AG08396 (cell line): ENCODE measurements at places on chromosomes 3 and 15.

DNA sequence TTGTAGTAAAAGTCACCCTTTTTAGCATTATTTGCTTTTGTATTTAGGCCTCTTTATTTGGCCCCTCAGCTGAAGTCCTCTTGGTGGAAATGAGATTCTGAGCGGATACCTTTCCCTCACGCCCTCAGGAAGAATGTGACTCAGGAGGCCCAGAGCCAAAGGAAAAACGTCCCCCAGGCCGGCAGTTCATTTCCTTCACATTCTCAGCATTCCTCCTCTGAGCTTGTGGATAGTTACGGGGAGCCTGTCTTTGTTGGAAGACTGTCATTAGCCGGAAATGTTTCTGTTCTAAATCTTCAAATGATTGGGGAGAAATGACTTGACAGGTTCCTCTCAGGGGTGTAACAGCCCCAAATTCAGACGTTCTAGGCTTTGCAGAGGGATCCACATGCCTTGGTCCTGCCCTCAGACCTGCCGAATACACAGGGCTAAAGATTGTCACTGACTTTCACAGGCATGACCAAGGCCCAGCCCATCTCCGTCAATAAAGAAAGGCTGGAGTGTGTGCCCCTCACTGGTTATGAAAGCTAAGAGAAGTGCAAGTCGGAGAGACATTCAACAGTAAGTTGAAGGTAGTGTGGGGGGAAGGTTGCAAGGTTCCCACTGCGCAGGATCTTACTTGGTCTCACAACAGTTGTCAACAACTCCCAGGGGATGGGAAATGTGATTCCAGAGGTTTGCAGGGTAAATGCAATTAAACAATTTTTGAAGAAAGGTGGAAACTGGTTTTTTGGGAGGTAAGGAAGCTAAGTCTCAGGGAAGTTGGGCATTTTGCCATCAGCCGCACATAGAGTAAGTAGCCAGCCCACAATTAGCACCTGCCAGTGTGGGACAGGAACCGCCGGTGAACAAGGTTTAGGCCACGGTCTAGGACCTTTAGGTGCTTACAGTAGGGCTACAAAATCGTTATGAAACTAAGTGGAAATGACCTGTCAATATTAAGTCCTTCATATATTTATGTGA is 39.7 kb upstream of the MYZAP start:
- peak; percentile 81 for DNase-seq

DNA sequence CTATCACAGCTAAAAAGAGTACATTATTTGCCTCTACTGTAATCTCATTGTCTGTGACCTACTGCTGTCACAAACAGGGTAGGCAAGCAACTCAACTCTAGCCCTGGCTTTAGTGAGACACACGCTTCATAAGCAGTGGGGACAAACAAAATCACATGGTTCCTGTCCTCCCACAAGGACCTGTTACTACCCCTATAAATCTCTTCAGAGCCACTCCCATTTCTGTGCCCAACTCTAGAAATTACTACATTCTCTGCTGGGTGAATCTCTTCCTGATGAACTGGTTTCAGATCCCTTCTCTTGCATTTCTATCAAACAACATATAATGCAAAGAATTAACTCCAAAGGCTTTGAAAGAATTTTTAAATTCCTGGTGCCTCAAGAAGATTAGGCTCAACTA is 117.3 kb downstream of the DMXL2 start:
- DNase-seq, result no peak

GRCh38 chr3:50167069-50167840 is 12.1 kb downstream of the SEMA3F start:
- no peak for DNase-seq

DNA sequence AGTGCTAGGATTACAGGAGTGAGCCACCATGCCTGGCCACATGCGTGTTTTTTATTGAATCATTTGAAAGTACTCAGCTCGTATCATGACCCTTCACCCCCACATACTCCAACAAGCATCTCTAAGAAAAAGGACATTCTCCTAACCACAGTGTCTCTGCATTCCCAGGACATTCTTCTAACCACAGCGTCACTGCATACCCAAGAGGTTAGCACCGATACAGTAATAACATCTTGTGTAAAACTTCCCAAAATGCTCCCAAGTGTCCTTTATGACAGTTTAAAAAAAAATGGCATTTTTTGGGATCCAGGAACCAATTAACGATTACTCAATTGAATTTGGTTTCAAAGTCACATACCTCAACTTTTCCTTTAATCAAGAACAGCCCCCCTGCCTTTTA is 39.6 kb downstream of the FLNB start:
- DNase-seq, result no peak

DNA sequence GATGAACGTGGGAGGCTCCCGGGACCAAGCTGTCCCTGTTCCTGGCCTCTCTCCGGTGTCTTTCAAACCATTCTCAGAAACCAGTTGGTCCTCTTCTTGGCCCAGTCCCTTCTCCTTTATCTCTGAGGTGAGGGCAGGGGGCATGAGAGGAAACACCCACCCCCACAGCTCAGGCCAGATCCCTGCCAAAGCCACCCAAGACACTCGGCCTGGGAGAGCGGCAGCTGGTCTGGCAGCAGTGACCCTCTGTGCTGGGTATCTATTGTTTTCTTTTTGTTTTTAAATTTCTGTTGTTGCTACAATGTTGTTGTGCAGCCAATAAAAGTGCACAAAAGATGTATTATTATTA is 27.3 kb downstream of the ACSBG1 start:
- no peak for DNase-seq

- DNase-seq, result no peak
These were observed 661.7 kb upstream of the NAALADL2 start for GRCh38 chr3:174197416-174197815.

- DNase-seq, result no peak
These were observed 134.2 kb upstream of the RAD18 start for GRCh38 chr3:9097495-9097894.

DNA sequence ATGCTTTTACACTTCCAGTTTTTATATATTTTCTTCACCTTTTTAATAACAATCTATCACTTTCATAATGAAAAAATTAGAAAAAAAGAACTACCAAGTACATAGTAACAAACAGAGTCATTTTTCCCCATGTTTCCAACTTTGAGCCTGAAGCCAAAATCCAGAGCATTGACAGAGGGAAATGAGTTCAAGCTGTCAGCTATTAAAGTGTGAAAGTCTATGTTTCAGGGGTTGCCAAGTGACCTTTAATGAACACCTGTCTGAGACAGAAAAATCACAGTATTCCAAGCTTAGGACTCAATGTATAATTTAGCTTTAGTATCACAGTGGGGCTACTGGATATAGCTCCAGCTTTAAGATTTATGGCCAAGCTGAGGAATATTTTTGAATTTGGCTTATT is 128.3 kb upstream of the GADL1 start:
- no peak for DNase-seq

- DNase-seq, result no peak
These were observed 43.3 kb downstream of the HOMER2 start for GRCh38 chr15:82909080-82909815.

DNA sequence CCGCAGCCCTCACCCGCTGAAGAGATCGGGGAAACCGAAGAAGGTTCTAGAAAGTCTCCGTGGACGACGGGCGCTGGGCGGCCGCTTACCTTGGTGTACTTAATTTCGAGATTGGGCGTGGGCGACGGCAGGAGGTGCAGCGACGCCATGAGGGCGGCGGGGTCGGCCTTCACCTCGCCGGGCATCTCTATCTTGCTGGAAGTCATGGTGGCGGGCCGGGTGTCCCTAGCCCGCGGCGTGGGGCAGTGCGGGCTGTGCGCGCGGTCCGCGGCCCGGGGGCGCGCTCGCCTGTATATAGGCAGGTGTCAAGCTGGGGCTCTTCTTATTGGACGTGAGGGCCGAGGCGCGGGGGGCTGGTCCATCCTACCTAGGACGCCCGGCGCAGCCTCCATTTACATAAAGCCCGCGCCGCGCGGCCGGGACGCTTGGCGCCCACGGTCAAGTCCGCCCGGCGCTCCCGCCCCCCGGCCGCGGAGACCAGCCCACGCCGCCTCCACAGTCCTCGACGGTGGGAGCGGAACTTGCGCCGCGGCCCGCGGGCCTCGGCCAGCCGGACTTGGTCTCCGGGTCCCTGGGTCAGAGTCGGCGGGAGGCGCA is at the start of gene ALDH1A2:
Gene ALDH1A2 (minus strand): TSS at position 267 of the 597 bp plus-strand sequence. CDS start 61 bp downstream, at position 206.
- DNase-seq, result no peak

DNA sequence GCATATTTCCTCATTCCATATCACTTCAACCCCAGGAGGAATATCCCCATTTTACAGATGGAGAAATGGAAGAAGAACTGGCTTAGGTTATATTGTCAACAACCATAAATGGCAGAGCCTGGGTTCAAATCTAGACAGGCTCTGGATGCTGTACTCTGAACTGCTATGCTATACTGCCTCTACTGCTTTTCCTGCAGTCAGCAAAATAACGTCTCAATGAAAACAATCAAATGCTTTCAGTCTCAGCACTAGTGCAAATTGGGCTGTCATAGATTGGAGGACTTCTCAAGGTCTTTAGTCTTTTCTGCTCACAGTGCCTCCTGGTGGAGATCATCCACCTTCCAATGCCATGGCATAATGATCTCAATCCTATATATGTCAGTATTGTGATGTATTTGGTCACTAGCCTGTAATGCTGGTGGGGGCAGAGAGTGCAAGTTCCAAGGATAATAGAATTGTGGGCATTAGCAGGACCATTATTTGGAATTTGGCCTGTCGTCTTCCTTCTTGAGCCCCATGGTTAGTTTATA is 285.0 kb downstream of the CLSTN2 start:
- no peak for DNase-seq

DNA sequence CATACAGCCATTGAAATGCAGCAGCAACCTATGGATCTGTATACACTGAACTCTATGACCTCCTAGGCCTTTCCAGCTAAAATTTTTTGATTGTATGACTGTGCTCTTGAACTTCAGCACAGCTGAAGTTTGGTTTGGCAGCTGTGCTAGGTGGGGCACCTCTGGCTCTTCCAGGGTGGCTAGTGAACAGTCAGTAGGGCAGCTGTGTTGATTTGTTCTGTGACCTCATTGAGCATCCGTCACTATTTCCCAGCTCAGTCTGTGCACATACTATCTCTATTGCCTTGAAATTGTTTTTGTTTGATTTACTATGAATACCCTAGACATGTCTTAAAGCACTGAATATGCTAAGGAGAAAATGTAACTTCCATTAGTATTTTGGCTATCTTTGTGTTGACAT is 363.2 kb upstream of the NAALADL2 start:
- DNase-seq, result no peak

DNA sequence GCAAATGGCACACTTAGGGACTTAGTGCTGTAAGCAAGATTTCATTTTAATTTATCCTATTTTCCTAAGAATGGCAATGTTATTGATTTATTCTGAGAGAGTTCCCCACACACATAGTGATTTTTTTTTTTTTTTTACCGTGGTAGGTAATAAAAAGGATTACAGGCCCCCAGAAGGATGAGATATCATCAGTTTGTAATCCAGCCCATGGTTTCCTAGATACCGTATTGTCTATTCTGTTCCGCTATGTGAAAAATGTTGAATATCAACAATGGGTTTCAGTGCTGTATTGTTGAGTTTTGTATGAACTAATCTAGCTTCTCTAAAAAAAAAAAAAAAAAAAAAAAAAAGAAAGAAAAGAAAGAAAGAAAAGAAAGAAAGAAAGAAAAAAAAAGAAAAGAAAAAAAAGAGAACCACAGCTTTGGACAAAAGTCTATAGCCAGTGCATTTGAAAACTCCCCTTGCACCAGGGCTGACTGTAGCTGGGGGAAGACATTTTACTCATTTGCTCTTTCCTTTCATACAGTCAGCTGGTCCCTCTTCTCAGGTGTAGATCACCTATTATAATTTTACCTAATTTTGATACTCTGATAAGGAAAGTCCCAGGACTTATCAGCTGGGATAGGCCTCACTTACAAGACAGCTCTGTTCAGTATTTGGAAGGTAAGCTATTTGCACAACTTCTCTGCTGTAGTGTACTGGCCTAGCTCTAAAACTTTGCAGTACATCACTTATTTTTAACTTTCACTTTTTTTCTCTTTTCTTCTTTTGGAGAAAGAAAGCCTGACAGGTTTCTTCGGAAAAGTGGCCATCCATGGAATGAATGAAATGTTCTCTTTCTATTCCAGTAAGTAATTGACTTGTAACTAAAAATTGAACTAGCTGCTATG is 101.4 kb upstream of the SOX2 start:
- DNase-seq, result no peak

DNA sequence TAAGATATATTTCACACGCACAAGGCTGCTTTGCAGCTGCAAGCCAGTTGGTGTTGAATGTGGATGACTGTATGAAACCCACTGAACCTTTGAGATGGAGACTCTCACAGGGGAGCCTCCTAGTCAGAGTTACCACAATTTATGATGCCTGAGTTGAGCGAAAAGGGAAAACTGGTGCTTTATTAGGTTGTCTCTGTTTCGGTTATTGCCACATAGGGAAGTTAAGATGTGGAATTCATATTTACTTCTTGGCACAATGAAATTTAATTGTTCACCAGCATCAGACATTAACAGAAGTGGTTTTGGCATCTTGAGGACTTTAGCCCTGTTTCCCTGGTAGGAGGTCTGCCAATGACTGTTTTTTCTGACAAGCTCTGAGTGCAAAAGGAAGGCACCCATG is 358.2 kb downstream of the SQOR start:
- no peak for DNase-seq

GRCh38 chr3:16837602-16838001 is 47.2 kb upstream of the PLCL2 start:
- DNase-seq, result no peak

- no peak for DNase-seq
These were observed 62.0 kb downstream of the P3H2 start for GRCh38 chr3:190058521-190059241.

DNA sequence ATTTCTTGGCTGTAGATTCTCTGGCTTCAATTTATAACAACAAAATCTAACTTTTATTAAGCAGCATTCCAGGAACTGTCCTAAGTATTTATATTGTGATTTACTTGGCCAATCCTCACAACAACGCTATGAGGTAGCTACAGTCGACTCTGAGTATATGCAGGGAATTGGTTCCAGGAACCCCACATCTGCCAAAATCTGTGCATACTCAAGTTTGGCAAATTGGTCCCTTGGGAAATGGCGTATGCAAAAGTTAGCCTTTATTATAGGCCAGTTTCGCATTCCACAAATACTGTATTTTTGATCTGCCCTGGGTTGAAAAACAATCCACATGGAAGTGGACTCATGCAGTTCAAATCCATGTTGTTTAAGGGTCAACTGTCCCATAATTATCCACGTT is 53.9 kb downstream of the RAP2B start:
- no peak for DNase-seq
